Activated naive CD4-positive, alpha-beta T cell (primary cell): ENCODE measurements at places on chromosomes 13 and 19.

DNA sequence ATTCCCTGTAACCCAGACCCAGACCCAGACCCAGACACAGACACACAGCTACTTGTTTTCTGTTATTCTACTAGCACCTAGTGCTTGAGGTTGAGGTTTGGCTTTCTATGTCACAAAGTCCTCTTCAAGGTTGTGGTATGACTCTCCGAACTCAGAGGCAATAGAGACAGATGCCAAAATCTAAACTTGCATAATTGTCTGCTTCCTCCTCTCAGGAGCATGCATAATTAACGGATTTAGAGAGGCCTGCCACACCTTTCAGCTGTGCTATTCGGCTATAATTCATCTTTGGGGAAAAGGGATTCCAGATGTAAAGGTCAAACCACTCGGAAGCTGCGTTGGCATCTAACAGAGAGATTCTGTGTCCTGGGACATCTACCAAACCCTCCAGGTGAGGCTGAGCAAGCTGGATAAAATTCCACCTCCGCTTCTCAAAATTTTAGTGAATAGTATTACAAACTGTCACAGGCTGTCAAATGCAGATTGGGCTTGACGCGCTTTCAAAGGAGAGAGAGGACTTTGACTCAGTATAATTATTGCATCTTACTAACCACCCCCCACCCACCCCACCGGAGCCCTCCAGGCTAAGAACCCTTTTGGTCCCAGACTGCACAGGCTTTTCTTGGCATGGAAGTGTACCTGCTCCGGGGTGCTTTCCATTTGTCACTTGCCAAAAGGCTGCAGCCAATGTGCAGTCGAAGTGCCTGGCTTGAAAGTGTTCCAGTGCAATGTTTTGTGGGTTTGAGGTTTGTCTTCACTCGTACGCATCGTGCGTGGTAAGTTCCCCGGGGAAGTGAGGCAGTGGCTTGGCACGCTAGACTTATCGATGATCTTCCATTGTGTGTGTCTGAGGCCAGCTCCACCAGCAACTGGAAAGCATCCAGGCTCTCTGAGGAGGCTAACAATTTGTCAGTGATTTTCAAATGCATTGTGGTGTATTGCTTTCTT lies 194.1 kb downstream of the TDRD3 start:
- no peak for DNase-seq

DNA sequence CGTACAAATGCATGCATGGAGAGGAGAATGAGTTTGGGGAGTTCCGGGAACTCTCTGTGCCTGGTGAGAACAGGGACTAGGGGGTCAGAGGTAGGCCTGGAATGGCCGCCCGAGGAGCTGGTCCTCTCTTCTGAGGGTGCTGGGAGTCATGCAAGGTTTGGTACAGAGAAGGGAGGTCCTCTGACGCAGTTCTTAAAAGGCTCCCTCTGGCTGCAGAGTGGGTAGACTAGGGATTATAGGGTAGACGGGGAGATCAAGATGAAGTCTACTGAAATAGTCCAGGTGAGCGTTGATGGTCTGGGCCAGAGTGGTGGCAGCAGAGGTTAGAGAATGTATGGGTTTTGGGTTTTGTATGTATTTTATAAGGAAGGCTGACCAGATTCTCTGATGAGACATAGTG lies 796 bp downstream of the ZNF304 start:
- no peak for DNase-seq

DNA sequence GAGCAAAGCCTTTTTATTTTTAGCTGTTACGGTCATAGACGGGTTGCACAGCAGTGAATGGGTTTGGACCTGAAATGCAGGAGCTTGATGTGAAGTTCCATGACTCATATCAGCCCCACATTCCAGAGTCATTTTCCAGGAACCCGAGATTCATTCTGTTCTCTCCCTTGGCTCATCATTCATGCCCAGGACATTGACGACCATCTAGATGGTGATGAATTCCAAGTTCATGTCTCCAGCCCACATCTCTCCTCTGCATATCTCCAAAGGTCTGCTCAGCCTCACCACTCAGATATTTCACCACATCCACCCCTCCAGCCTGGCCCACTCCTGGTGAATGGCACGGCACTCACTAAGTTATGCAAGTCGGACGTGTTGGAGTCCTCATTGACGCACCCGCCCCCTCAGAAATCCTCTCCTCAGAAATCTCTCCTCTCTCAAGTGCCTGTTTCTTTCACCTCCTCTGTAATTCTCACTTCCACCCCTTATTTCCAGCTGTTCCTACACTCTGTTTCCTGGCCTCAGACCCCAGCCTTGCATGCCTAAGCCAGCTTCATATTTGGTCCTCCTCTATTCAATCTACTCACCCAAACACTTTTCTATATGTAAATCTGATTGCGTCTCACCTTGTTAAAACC lies 83.1 kb downstream of the ALOX5AP start:
- no peak for DNase-seq

GRCh38 chr19:8506402-8506957 lies 4.0 kb upstream of the PRAM1 start:
- DNase-seq, result no peak

DNA sequence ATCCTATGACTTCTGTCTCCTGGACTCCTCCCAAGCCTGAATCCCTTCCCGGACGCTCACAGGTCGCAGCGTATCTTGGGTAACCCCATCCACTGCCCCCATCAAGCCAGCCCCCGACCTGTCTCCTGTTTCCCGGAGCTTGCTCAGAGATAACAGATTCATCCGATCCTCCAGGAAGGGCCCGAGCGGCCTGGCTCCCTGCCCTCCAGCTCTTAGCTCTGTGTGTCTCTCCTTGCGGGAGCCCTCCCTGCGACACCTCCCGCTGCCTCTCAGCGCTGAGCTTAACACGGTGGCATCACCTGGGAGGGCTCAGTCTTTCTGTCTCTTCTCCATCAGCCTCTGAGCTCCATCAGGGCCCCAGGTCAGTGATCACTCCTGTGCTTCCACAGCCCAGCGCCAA lies 4.3 kb upstream of the TMEM255B start:
- no peak for DNase-seq

DNA sequence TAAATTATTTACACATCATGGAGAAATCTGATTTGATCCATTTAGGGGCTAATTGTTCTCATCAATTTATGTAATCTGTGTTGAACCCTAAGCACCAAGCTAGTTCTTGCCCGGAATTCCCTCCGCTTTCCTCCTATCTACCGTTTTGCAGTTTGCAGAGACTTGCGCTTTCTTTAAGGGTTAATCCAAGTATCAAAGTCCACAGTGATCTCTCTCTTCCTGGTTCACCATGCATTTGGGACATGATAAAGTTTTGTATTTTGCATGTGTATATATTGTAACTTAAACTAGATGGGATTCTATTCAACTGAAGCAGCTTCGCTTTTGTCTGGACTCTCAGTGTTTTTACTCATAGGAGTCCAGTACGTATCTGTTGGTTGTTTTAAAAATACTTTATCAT lies 13.8 kb upstream of the KLF5 start:
- no peak for DNase-seq

- no peak for DNase-seq
Measured at GRCh38 chr19:19656451-19657396, 6.8 kb downstream of the ATP13A1 start.

- DNase-seq, result no peak
Measured at GRCh38 chr19:1356508-1356865, 27.2 kb upstream of the NDUFS7 start.

GRCh38 chr13:80379245-80379644 lies 38.3 kb upstream of the SPRY2 start:
- no peak for DNase-seq

DNA sequence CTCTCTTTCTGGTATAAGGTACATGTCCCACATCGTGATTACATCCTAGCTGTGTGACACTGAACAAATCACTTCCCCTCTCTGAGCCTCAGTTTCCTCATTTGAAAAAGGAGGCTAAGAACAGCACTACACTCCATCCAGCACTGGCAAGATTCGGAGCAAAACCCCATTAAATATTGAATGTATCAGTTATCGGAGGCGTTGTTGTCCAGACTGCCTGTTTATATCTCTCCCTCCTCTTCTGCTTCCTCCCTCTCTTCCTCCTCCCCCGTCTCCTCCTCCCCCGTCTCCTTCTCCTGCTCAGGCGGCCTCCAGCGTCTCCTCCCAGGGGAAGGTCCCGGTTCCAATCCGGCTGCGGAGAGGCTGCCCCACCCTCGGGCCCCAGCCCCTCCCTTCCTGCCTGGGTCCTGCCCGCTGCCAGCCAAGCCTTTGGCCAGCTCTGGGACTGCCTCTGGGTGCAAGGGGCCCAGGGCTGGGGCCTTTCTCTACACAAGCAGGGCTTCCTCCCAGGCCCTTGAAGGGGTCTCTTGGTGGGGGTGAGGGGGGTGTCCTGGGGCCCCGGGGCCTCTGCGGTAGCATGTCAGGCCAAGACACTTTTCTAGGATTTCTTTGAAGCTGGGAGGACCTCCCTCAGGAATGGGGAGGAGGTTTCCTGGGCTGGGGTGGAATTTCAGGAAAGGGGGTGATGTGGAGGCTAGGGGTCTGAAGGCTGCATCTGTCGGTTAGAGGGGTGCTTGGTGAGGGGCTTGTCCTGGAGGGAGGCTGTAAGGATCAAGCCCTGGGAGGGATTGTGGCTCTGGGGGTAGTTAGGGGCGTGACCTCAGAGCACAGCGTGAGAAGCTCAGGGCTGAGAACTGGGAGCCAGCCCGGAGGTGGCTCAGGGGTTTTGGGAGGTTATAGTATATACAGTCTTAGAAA lies 1.9 kb downstream of the RRAS start:
- DNase-seq, result no peak

DNA sequence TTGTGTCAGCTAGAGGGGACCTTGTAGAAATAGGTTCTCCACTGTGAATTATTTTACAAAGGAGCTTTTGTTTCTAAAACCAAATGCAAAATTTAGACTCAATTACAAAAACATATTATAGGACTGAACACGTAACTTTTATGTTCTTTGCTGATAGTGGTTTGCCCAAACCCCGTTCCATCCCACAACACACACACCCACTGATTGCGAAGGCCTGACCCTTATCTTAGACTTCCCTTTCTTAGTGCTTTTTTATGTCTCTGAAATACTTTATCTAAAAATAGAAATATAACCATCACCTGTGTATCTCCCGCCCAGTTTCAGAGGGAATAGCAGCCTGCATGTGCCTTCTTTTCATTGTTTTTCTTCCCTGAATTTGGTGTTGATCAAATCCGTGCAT lies 13.0 kb downstream of the CCNA1 start:
- no peak for DNase-seq

DNA sequence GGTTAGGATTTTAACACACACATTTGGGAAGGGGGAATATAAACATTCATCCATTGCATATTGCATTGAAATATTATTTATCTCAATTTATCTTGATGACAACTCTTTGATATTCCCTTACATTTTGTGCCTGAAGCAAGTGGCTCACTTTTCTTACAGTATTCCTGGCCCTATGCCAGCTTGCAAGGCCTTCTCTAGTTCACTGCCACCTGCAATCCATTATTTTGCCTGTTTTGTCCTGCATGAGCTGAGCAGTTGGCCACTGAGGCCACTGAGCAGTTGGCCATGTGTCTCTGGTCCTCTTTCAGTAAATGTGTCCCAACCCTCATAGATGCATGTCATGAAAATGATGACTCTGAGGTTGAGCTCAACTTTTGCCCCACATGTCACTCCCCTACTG lies 49.8 kb downstream of the CBY2 start:
- no peak for DNase-seq

- DNase-seq, result no peak
Measured at GRCh38 chr19:45139286-45140143, 21.3 kb downstream of the NKPD1 start.

DNA sequence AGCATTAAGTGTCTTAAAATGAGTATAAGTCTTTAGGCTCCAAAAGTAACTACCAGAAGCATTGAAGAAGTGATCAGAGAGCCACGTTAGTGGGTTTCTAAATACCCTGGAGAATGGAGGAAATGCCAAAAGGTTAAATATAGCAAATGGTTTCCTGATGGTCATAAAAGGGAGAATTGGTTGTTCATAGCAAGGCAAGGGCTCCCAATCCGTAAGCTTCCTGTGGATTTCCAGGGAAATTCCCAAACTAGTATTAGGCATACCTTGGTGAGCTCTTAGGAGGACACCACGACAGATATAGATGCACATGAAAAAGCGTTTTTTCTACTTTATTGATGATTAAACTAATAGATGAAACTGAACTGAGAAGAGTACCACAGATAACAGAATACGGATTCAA lies 410.9 kb downstream of the FOXO1 start:
- DNase-seq, result no peak

DNA sequence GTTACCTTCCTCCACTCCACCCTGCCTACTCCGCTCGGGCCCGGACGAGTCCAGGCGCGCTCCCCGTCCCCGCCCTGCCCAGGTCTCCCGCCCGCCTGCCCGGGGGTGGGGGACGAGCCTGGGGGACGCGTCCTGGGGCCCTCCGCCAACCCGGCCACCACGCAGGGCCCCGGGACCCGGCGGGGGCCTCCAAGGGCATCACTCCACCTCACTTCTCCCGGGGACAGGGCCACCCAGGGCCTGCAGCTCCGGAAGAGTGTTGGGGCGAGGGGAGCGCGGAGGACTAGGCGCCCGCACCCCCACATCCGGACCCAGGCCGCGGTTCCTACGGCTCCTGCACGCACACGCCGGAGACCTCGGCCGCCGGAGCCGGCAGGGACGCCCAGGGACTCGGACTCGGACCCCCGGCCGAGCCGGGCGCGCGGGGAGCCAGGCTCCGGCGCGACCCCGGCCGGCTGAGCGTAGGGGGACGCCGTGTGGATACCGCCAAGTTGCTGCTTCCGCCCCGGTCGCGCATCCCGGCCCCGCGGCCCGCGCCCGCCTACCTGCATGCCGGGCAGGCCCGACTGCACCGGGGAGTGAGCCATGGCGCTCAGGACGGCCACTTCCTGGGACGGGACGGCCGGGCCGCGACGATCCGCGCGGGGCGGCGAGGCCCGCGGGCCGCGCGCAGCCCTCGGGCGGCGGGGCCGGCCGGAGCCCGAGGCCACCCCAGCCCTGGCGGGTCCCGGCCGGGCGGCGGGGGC lies 534 bp downstream of the STK24 start:
- no peak for DNase-seq

- no peak for DNase-seq
Measured at GRCh38 chr13:91135968-91136367, 211.5 kb upstream of the MIR17HG start.

- DNase-seq, result no peak
Measured at GRCh38 chr19:7191946-7192691, 102.1 kb downstream of the INSR start.

GRCh38 chr19:7927605-7928333 lies 1.8 kb upstream of the CTXN1 start:
- DNase-seq, result no peak

- DNase-seq, result no peak
Measured at GRCh38 chr13:42021851-42022250, 26.6 kb upstream of the DGKH start.

DNA sequence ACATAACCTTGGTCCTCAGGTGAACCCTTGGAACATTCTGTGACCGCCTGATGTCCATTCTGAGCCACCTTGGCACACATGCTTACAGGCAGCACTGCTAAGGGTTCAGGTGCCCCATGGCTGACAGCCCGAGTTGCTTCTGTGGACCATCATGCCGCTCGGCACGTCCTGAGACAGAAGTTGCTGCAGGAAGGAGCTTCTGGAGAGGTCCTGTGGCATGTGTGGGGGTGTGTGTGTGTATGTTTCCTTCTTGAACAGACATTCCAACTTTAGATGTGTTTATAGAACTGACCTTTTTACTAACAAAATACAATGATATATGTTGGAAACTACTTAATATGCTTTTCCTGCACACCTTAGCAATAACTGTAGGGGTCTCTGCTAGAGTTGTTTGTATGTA lies 4.8 kb upstream of the C1QTNF9 start:
- DNase-seq, result no peak
